ENCODE measurements at places on chromosomes 11 and 22.

DNA sequence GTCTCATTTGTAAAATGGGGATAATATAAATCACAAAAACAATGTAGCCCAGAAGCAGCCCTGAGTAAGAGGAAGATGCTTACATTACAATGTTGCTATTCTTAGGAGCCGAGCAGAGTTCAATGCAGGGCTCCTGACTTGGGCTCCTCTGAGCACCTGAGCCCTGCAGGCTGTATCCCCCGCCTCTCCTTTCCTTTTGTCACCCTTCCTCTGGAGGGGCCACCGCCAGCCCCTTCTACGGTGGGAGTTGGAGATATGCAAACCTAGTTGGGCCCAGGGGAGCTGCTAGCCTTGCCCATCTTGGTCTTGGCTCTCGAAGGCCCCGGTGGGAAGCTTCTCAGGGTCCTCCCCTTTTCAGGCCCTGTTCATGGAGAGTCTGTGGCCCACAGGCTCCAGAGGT is 8.4 kb upstream of the CSNK1E start:
- DNase-seq, result no peak

GRCh38 chr11:128058580-128059208 is 528.7 kb downstream of the ETS1 start:
- peak; percentile 75 for DNase-seq

DNA sequence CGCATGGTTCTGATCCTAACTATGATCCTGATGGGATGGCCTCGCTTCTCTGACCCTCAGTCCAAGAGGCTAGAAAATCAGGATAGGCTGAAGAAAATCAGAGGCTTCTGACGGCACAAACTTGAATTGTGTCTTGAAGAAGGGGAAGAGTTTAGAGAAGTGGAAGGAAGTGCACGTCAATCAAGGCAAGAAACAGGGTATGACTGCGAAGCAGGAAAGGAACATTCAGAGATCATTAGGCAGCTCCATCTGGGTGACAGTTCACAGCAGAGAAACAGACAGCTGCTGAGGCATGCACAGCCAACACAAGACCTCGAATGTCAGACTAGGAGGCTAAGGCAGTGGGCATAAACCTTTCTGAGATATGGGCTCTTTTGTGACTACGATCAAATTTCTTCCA is 29.3 kb downstream of the CLPB start:
- no peak for DNase-seq

DNA sequence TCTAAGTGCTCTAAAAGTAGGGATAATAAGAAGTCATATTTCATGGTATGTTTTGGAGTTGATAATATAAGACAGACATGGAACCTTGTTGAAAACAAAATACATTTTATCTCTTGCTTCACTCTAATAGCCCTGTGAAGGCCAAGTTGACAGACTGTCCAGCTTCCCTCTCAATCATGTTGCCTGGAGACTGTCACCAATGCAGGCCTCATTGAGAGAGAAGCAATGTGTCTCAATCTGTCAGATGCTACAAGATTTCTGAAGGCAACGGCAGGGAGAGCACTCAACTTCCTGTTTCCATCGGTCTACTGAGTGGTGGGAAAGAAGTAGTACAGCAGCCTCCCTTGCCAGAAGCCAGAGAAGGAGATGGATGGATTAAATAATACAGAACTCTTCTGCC is 23.6 kb upstream of the FJX1 start:
- DNase-seq, result no peak

- no peak for DNase-seq
Measured at GRCh38 chr11:26651916-26652315, 69.9 kb downstream of the SLC5A12 start.

DNA sequence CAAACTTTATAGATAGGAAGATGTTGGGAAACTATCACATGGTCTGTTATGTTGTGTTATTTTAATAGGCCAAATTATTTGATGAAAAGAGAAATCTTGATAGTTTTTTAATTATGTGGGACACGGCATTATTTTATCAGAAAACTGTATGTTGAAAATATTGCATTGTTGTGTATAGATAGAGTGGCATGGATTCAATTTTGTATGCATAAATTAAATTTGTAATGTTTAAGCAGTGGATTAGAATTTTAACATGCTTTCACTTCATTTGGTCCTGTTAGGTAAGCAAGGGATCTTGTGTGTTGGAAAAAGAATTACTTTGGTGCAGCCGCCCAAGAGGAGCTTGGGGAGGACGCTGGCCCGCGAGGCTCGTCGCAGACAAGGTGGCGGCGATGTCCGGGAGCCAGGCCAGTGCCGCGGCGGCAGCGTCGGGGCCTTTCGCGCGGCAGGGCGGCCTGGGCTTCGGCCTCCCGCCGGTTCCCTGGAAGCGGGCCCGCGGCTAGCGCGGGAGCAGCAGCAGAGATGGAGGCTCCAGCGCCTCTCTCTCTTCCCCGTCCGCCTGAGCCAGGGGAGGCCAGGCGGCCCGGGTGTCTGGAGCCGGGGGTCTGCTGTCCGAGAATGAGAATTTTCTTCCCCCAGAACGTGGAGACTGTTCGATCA is 82.7 kb downstream of the GGT1 start:
- DNase-seq, result no peak

DNA sequence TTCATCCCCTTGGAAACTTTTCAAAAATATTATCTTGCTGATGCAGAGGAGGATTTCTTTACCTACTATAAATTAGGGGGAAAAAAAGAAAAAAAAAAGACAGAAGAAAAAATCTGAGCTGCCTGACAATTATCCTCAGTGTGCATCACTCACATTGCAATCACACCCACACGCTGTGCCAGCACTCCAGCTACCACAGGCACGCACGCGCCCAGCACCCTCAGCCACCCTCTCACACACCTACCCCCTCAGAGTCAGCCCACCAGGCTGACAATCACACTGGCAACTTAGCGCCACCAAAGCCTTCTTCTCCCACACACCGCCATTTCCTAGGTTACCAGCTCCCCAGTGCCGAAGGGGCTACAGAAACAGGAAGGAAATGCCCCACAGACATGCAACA is 236.1 kb downstream of the KCNA4 start:
- peak; percentile 5 for DNase-seq

- no peak for DNase-seq
Measured at GRCh38 chr22:50046019-50046415, 12.1 kb downstream of the TTLL8 start.

GRCh38 chr22:28956506-28956905 is 73.1 kb downstream of the ZNRF3 start:
- no peak for DNase-seq

DNA sequence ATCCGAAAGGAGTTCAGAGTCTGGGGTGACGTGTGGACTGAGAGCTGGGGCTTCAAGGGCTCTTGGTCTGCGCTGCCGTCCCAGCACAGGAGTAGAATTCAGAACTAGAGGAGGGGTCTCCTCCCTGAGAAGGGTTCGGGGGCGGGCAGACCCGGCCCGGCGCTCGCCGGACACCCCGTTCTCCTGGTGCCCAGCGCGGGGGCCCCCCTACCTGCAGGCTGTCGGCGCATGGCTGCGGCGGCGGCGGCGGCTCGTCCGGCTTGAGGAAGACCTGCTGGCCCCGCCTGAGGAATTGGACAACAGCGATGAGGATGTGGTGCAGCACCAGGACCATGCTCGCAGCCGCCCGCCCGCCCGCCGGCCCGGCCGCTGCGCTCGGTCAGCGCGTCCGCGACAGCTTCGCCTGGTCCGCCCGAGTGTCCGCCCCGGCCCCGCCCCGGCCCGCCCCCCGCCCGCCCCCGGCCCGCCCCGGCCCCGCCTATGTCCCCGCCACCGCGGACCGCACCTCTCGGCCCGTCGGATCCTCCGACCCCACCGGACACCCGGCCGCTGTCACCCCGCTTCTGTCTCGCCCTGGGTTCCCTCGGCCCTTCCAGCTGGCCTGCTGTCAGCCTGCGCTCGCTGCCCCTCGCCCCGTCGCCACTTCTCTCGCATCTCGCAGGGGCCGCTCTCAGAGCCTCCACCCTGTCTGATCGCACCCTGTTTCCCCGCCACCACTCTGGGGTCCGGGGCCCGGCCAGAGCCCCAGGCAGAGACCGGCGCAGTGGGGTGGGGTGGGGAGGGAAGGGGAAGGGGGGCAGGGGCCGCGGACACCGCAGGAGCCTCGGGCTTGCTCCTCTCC is 32.0 kb downstream of the PDE2A start:
- DNase-seq, result no peak

- DNase-seq, result no peak
Measured at GRCh38 chr22:48718818-48719500, 1108.7 kb downstream of the BRD1 start.

GRCh38 chr11:131744847-131745246 is 374.4 kb downstream of the NTM start:
- no peak for DNase-seq

- no peak for DNase-seq
Measured at GRCh38 chr11:26144911-26145310, 187.0 kb upstream of the ANO3 start.

DNA sequence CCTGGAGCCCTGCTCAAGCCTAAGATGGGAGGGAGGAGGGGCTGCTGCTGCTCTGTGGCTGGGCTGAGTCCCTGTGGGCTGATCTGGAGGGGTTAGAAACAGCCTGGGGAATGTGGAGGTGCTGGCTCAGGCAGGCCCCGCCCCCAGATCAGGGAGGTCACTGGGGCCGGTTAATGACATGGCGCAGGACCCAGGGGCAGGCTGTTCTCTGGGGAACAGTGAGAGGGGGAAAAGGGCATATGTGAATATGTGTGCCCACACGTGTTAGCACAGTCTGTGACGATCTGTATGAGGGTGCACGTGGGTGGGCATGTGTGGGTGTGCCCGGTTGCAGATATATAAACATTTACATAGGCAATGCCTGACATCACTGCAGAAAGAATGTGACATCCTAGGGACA is 143.5 kb downstream of the MIAT start:
- no peak for DNase-seq

DNA sequence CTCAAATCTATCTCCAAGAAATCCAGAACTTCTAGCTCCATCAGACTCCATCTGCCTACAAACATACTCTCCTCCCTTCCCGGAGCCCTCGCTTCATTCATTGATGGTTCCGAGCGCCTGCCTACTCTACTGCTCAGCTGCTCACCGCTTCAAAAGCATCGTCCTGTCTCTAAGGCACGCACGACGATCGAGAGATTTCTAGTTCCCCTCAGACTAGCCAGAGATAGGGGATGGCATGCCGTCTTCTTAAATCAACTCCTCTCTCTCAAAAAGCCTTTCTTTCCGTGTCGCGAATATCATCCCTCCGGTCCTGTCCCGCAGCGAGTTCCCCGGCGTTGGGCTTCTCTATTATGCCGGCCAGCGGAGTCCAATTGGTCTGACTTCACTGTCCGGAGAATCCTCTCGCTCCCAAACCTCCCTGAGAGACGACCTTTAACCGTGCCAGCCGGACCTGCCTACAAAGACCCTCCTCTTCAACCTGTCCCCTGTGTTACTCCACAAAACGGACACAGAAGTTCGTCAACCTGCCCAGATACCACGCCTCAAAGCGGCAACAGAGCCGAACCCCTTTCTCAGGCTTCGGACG is 592 bp downstream of the EEF1G start:
- peak; percentile 51 for DNase-seq

- DNase-seq, result no peak
Measured at GRCh38 chr22:27495325-27495724, 306.2 kb downstream of the MN1 start.

DNA sequence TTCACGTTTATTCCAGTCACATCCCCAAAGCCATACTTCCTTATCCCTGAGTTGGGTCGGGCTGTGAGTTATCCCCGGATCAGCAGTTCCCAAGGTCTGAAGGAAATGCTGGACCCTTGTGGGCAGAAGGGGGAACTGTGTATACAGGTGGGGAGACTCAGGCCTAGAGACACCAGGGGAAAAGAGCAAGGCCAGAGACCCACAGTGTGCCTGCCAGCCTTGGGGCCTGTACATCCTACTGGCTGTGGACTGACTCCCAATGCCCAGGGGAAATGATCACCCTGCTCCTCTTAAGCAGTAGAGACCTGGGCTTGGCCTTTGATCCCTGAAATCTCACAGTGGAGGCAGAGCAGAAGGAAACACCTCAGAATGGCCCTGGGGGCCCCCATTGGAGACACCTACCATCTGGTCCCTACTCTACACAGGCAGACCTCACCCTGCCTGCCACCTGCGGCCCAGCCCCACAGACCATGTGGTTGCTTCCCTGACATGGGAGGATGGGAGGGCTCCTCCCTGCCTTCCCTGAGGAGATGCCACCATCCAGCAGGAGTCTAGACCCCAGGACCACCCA is 1.3 kb downstream of the SELENOM start:
- DNase-seq, result no peak

GRCh38 chr22:46770151-46770641 is 7.7 kb downstream of the TBC1D22A start:
- no peak for DNase-seq

- no peak for DNase-seq
Measured at GRCh38 chr11:70526116-70527045, 128.1 kb downstream of the CTTN start.

- DNase-seq, result no peak
Measured at GRCh38 chr11:24478718-24479117, 18.1 kb upstream of the LUZP2 start.

GRCh38 chr22:33917744-33918406 is 2.4 kb downstream of the LARGE1 start:
- DNase-seq, result no peak

- DNase-seq, result no peak
Measured at GRCh38 chr11:94767701-94768601, at the start of gene AMOTL1. AMOTL1 (plus strand) TSS chr11:94768356; CDS start chr11:94768512, 156 bp downstream.

- no peak for DNase-seq
Measured at GRCh38 chr11:1293619-1294015, 15.8 kb downstream of the TOLLIP start.

DNA sequence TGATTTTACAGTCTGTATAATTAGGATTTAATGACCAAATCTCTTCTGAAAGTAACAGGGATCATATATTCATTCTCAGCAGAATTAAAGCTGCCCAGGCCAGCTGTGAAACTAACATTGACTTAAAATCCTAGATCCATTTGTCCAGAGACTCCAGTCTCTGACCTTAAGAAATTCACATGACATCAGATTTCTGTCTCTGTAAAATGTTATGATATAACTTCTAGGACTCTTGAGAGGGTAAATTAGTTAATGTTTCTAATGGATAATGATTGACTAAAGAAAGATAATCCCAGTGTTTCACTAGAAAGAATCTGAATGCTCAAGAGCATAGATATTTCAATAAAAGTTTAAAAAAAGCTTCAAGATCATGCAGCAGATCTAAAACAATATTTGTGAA is 6.3 kb downstream of the NOX4 start:
- no peak for DNase-seq

GRCh38 chr11:11956006-11956405 is 52.4 kb downstream of the DKK3 start:
- no peak for DNase-seq

- no peak for DNase-seq
Measured at GRCh38 chr11:124762624-124763155, 600 bp upstream of the ESAM start.

DNA sequence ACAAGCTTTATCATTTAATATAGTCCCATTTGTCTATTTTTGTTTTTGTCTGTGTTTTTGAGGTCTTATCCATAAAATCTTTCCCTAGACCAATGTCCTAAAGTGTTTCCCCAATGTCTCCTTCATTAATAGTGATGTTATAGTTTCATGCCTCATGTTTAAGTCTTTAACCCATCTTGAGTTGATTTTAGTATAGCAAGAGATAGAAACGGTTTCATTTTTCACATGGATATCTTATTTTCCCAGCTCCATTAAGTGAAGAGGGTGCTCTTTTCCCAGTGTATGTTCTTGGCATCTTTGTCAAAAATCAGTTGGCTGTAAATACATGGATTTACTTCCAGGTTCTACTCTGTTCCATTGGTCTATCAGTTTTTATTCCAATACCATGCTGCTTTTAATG is 58.2 kb downstream of the KCNQ1OT1 start:
- no peak for DNase-seq
